Placental pericyte (primary cell): ENCODE measurements at places on chromosomes 6 and 20. TPM values are rescaled to one million over a fixed set of nuclear protein-coding genes. Genes with fewer than 3 reads are reported as not detected.

The SNRPB gene
- 117 and 242 TPM in 2 replicates for total RNA-seq

The CCN6 gene
- total RNA-seq: not detected in 2 replicates

The FHL5 gene
- total RNA-seq: not detected in 2 replicates

The NCOA3 gene
- 48.4 and 57.4 TPM in 2 replicates for total RNA-seq

The FAM162B gene
- 25.5 TPM in 1 of 2 replicates, not detected in the other for total RNA-seq

The ECHDC1 gene
- total RNA-seq: 44.0 and 71.3 TPM in 2 replicates

The SLC17A1 gene
- not detected in 2 replicates for total RNA-seq

The PLEKHG1 gene
- total RNA-seq: 1.3 and 2.0 TPM in 2 replicates

The RPL7L1 gene
- total RNA-seq: 91.5 and 121 TPM in 2 replicates

The CGA gene
- not detected in 2 replicates for total RNA-seq
